Amniotic stem cell (primary cell): ENCODE measurements at places on chromosomes 6 and 20.

DNA sequence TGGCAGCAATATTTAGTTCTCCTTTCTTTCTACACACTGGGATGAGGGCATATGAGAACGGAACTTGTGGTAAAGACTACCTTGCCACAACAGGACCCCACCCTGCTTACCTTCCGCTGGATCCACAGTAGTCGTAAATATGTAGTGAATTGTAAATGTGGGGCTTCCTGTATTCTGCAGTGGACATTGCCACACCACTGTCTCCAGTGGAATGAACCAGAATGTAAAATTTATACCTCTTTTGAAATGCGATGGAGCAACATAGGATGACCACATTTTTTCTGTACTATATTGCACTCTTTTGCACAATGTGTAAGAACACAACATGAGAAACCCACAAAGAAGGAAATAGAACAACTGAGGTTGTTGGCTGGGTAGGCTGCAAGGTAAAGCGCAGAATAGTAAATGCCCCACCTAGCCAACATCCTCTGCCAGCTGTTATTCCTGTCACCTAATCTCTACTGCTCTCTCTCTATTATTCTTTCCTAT, 16.1 kb upstream of the RIPOR2 start:
- DNase-seq = no peak

DNA sequence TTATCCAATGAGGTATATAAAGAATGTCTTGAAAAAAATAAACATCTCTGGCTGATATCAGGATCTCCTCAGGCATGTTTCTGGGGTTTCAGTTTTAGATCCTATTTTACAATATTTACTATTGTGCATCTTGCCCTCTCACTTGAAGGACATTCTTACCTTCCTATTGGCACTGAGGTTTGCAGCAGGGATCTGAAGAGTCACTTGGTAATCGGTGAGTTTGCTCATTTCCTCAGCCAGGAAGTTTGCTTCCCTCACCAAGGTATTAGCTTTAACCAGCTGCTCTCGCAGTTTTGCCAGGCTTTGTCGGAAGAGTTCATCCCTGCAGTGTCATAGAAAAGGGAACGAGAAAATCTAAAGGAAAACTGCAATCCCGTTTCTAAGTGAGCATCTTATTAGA, 101.9 kb upstream of the NUP153 start:
- DNase-seq = no peak

- DNase-seq = no peak
Measured at GRCh38 chr6:40588480-40588879, 1.3 kb upstream of the LRFN2 start.

GRCh38 chr6:10518557-10519407, 2.4 kb upstream of the GCNT2 start:
- DNase-seq = no peak

DNA sequence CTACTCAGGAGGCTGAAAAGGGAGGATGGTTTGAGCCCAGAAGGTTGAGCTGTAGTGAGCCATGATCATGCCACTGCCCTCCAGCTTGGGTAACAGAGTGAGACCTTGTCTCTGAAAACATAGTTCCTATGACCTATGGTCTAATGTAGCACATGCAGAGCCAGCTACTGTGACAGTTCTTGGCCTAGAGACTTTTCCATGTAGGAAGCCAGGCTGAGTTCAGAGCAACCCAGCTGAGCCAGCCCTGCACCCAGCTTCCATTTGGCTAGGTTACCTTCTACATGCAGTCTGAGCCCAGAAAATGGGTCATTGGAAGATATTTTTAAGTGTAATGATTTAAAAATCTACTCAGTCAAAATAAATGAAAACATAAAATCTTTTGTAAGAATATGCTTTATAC, 92.8 kb downstream of the FNDC1 start:
- DNase-seq = no peak
